Stimulated activated CD4-positive, alpha-beta T cell treated with anti-CD3 and anti-CD28 coated beads, Interleukin-1b, Interleukin-23, amount 100 ng/mL, for 48 hours (primary cell): ENCODE measurements at places on chromosomes 6 and 20.

DNA sequence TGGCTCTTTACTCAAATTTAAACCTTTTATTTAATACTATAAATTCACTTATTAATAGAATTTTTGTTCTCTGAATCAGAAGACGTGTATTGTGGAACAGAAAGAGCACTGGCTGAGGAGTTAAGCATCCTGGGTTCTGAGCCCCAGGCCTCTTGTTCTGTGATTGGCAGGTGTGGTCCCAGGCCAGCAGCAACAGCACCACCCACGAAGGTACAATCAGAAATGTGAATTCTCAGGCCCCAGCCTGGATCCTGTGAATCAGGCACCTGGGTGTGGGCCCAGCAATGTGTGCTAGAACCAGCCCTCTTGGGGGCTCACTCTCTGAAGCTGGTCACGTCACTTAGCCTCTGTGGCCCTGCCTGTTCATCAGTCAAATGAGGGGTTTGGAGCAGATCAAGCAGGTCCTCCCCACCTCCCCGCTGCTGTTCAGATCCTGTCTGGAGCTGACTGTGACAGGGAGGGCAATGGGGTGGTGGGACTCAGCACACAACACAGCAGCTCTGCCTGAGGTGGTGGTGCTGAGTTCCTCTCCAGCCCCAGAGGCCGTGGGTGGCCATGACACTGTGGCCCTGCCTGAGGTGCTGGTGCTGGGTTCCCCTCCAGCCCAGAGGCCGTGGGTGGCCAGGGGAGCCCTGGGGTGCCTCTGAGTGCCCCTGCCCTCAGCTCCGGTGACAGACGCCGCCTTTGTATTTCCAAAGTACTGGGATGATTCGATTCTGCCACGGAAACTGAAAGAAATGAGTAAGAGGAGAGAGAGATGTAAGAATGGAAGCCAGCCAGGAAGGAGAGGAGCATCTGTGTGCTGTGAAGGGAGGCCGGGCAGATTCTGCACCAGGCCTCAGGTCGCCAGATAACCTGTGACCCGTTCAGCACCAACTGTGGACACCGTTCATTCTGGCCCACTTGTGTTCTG lies 41.6 kb upstream of the FRMD1 start:
- peak; percentile 43 for DNase-seq

DNA sequence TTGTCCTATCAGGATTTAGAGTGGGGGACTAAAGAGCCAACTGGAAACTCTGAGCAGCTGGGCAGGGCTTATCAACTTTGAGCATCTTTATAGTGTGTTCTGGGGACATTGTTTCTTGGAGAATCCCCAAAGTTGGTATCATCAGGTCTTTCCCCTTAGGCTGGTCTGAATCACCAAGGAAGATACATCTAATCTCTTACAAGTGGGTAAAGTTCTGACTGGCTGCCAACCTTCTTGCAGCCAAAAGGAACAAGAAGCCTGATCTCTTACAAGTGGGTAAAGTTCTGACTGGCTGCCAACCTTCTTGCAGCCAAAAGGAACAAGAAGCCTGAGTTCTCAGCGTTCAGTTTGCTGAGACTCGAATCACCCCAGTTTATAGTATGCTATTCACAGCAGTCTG lies 1.6 kb upstream of the MED23 start:
- DNase-seq, result peak; percentile 11

GRCh38 chr6:33740204-33740608 lies 6.5 kb downstream of the IP6K3 start:
- DNase-seq, result no peak

GRCh38 chr20:39607141-39607540 lies 645.0 kb downstream of the DHX35 start:
- DNase-seq, result no peak

- no peak for DNase-seq
These were observed 837 bp upstream of the MAD2L1BP start for GRCh38 chr6:43634702-43635303.

GRCh38 chr20:49566401-49567364 lies 1.3 kb downstream of the PTGIS start:
- no peak for DNase-seq

DNA sequence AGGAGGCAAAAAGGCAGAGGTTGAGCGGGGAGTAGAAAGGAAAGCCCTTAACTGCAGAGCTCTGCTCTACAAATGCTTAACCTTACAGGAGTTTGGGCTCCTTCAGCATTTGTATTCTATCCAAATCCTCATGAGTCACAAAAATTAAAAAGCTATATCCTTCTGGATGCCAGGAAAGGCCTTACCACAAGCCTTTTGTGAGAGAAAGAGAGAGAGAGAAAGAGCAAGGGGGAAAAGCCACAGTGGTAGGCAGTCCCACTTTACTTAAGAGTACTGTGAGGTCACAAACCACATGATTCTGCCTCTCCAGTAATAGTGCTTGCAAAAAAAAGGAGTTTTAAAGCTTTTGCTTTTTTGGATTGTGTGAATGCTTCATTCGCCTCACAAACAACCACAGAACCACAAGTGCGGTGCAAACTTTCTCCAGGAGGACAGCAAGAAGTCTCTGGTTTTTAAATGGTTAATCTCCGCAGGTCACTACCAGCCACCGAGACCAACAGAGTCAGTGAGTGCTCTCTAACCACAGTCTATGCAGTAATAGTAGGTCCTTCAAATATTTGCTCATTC lies at the start of gene RUNX2:
Gene RUNX2, plus strand, starts transcription at position 375 of the 567 bp plus-strand sequence. CDS start 397 bp downstream, outside the sequence.
- no peak for DNase-seq

DNA sequence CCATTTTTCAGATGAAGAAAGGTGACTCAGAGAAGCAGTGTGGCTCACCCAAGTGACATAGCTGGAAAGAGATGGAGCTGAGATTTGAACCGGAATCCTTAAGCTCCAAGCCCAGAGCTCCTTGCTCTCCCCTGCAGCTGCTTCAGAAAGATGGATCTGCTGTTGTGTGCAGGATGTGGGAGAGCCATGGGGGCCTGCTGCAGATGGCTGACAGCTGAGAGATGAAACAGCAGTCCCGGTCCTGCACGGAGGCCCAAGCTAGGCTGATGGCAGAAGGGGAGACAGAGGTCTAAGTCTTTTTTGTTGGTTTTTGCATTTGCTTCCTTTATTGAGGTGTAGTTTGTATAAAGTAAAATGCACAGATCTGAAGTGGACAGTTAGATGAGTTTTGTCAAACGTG lies 69.8 kb upstream of the FOXP4 start:
- DNase-seq, result no peak

- DNase-seq, result peak; percentile 65
These were observed 38.3 kb downstream of the COX4I2 start for GRCh38 chr20:31675828-31676608.

GRCh38 chr20:2820896-2821869 lies 5.0 kb downstream of the TMEM239 start:
- no peak for DNase-seq

GRCh38 chr6:89190741-89191140 lies 26.4 kb downstream of the GABRR1 start:
- DNase-seq, result no peak

DNA sequence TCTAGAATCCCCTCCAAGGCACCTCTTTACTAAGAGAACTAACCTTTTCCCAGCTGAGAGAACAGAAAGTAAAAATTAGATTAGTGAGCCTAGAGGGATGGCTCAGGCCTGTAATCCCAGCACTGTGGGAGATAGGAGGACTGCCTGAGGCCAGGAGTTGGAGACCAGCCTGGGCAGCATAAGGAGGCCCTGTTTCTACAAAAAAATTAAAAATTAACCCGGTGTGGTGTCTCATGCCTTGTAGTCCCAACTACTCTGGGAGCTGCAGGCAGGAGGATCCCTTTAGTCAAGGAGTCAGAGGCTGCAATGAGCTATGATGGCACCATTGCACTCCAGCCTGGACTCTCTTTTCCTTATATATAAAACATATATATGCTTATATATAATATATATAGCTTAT lies 5.5 kb upstream of the OOEP start:
- DNase-seq, result no peak

- DNase-seq, result peak; percentile 86
These were observed at the start of gene PPIL1 for GRCh38 chr6:36874443-36875249. PPIL1 (minus strand) TSS chr6:36874803; CDS start chr6:36874772, 31 bp downstream.

DNA sequence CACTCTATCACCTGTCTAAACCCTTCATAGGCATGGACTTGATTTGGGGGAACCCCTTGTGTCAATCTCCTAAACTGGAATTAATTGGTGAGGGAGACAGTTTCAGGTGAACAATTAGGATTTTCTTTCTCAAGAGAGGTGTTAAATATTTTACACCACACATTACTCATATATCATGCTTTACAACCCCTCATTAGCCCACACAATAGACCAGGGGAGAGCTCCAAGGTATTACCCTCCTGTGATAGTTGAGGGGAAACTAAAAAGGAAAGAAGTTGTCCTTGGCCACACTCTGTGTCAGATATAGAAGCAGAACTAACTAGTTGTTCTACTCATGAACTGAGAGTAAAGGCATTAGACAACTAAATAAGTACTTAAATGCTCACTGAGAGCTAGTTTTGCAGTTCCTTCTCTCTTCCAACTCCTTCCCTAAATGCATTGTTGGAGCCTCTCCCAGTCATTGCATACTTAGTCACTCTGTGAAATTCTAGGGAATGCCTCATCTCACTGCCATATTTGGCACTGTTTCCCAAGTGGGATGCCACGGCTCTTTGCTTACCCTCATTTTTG lies 183.7 kb upstream of the CEP162 start:
- DNase-seq, result no peak

DNA sequence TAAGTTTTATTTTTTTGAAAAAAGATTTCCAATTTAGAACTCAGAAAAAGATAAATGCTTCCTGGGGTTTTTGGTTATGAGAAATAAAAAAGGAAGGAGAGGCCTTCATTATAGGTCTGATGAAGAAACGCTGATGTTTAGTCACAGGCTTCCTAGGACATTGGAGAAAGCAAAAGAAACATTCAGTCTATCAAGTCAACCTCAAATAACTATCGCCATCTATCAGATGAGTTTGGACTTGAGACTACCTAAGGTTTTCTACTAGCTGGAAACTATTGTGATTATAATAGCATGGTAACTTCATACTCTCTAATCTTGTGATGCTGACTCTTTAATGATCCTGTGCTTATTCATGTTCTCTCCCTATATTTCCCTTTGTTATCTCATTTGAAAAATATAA lies 171.3 kb downstream of the TPBG start:
- no peak for DNase-seq

DNA sequence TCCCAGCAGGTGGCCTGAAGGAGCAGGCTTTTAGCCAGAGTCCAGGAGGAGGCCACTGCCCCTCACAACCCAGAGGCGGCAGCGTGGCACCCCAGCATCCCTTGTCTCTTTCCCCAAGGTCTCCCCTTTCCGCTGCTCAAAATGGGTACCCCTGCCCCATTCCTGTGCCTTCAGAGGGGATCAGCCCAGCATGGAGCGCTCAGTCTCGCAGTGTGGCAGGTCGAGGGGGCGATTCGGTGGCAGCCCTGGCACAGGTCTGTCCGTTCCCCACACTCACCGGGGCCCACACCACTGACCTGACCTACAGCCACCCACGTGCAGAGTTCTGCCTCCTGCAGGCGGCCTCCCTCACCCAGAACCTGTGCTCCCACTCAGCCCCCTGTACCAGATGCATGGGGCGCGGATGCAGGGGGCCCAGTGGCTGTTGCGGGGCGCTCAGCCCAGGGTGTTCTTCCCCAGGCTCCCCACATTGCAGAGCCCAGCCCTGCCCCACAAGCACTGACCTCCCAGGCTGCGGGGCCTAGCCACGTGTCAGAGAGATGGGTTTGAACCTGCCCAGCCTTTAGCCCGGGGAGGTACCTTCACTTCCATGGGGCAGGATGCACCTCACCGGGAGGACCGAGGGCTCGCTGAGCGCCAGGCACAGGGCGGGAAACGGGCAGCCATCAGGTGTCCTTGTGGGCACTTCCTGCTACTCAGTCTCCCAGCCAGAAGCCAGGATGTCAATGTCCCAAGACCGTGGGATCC lies 41.8 kb downstream of the DSTN start:
- no peak for DNase-seq

GRCh38 chr6:17768388-17768787 lies 61.7 kb upstream of the NUP153 start:
- no peak for DNase-seq

GRCh38 chr6:473768-474452 lies 82.4 kb downstream of the IRF4 start:
- DNase-seq, result no peak

DNA sequence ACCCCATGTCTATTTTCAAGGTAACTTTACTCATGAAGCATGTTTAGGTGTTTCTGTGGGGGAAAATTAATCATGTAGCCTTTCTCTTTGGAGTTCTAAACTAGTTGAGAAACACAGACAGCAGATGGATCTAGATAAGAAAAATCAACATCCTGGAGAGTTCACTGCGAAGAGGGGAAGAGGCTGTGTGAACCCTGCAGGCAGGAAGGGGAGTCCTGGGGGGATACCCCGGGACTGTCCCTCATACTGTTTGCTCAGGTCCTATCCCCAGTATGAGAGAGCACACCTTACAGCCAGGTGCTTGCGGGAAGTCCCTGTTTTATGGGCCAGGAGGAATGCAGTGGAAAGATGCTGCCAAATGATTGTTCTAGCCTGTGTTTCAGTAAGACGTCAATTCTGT lies 32.7 kb downstream of the CHMP4B start:
- DNase-seq, result no peak

DNA sequence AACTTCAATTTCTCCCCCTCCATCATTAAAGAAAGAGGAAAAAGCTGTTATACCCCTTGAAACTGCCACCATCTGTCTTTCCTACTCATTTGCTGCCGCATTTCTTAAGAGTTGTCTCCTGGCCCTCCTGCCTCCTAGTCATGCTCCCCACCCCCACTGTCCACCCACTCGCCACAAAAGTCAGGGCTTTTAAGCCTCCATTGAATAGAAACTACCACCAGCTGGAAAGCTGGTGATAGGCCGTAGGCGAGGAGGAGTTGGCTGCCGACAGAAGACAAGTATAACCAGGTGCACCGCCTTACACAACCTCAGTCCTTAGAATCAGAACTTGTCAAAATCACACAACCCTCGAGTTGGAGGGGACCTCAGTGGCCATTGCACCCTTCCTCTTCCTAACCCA lies 67.6 kb downstream of the B3GAT2 start:
- no peak for DNase-seq

DNA sequence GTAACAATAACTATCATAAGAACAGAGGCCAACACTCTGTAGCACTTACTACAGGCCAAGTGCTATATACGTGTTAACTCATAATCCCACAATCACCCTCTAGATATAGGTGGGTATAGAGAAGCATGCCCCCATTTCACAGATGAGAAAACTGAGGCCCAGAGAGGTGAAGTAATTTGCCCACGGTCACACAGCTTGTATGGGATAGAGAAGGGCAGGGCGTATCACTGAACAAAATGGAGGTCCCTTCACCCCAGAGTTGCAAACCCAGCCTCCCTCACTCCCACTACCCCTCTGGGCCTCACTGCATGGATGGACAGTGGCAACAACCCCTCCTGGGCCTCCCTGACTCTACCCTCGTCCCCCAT lies 31.8 kb upstream of the PTGIS start:
- no peak for DNase-seq

- DNase-seq, result peak; percentile 11
These were observed 247.0 kb downstream of the ATXN1 start for GRCh38 chr6:16514249-16514648.

DNA sequence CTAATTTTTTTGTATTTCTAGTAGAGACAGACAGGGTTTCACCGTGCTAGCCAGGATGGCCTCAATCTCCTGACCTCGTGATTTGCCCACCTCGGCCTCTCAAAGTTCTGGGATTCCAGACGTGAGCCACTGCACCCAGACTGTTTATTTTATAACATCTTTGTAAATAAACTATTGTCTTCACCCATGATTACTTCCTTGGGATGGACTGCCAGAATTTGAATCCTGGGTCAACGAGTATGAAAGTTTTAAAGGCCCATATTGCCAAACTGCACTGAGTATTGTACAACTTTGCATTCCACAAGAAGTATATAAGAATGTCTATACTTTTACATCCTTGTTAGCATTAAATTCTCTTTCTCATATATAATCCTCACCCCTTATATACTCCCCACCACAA lies 38.6 kb downstream of the ZHX3 start:
- DNase-seq, result no peak

GRCh38 chr6:110484321-110484720 lies 7.9 kb upstream of the SLC22A16 start:
- no peak for DNase-seq
